ENCODE measurements at places on chromosomes 5 and 9. TPM values are rescaled to one million over a fixed set of nuclear protein-coding genes. Genes with fewer than 3 reads are reported as not detected.

The GAPT gene
- total RNA-seq = not detected

The SPINK6 gene
- total RNA-seq = not detected

- no peaks in the 10 kb centered on the region for H3K27me3 ChIP-seq
- H3K36me3 ChIP-seq = no peaks in the 10 kb centered on the region
- H3K4me3 ChIP-seq = peak overlapping the region; percentile 46
- peaks cover 37% of the 10 kb centered on the region for H3K4me1 ChIP-seq
Measured at GRCh38 chr9:16062542-16063240, 509.8 kb downstream of the CCDC171 start.

- no peak overlapping the region for H3K27ac ChIP-seq
- H3K27me3 ChIP-seq = no peaks in the 10 kb centered on the region
- H3K36me3 ChIP-seq = no peaks in the 10 kb centered on the region
- no peak for DNase-seq
Measured at GRCh38 chr9:88037285-88037845, 63.0 kb upstream of the CDK20 start.

DNA sequence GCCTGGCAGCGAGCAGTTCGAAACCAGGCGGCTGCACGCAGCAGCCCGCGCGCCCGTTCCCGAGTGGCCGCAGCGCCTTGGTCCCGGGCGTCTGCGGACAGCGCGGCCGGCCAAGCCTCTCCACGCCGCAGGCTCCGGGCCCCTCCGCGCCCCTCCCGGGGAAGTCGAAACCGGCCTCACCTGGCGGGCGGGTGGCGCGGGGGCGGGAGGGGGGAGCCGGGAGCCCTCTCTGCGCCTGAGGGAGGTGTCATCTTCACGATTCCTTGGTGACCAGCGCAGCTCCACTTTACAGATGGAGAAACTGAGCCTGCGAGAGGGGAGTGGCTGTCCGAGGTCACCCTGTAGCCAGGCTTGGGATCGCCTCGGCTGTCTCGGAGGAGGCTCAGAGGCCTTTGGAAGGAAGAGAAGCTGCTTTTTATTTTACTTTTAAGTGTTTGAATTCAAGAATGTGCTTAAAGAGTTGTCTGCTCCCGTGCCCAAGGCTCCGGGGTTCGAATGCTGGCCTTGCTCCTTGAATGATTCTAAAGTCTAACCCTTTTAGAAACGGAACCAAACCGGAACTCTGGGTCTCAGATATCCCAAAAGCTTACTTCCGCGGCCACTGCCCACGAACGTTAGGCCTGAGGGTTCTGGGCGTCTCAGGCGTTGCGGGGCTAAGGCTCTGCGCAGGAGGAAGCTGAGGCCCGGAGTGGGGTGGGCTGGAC lies 662 bp downstream of the SUSD3 start:
- H3K27me3 ChIP-seq = no peaks in the 10 kb centered on the region
- H3K4me3 ChIP-seq = peak overlapping the region; percentile 57
- H3K36me3 ChIP-seq = no peaks in the 10 kb centered on the region
- peaks cover 7% of the 10 kb centered on the region for H3K4me1 ChIP-seq

- no peak for DNase-seq
- H3K36me3 ChIP-seq = no peaks in the 10 kb centered on the region
- no peaks in the 10 kb centered on the region for H3K4me1 ChIP-seq
Measured at GRCh38 chr9:8733131-8733954, 933.8 kb upstream of the DMAC1 start.

Data from PC-9 (cell line).